NCI-H1417 (cell line): ENCODE measurements at places on chromosomes 7 and 10.

DNA sequence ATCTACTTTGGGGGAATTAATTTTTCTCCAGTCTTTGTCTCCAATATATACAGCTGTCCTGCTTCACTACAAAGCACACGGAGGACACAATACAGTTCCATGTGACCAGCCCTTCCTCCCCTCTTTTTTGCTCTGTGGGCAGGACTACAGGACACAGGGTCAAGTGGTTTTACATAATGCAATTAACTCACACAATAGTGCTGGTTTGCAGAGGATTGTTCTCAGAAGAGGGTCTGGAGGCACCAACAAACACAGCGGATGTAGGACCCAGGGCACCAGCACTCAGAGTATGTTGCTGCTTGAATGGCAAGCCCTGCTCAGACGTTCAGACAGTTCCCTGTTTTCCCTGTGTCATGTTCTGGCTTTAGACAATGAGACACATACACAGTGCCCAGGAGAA is 52.0 kb upstream of the NPTX2 start:
- DNase-seq, result no peak

GRCh38 chr7:122692769-122693309 is 6.1 kb downstream of the RNF133 start:
- DNase-seq, result no peak

DNA sequence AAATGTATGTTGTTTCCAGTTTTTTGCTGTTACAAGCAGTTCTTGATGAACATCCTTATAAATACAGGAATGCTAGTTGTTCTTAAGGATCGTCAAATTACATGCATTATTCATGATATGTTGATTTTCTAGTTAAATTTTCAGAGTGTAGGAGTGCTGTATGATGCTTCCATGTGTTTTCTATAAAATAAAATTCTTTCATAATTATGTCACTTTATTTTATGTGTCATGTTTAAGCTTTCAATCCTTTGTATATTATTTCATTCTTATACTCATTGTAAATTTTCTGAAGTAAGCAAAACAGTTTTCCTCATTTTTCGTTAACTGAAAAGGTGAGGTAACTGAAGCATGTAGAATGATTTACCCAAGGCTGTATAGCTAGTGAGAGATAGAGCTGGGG is 16.8 kb upstream of the MYPN start:
- no peak for DNase-seq

- no peak for DNase-seq
Observed at GRCh38 chr10:28980264-28980663, 302.9 kb downstream of the BAMBI start.

- DNase-seq, result no peak
Observed at GRCh38 chr7:143205560-143206293, 16.1 kb upstream of the TAS2R40 start.

DNA sequence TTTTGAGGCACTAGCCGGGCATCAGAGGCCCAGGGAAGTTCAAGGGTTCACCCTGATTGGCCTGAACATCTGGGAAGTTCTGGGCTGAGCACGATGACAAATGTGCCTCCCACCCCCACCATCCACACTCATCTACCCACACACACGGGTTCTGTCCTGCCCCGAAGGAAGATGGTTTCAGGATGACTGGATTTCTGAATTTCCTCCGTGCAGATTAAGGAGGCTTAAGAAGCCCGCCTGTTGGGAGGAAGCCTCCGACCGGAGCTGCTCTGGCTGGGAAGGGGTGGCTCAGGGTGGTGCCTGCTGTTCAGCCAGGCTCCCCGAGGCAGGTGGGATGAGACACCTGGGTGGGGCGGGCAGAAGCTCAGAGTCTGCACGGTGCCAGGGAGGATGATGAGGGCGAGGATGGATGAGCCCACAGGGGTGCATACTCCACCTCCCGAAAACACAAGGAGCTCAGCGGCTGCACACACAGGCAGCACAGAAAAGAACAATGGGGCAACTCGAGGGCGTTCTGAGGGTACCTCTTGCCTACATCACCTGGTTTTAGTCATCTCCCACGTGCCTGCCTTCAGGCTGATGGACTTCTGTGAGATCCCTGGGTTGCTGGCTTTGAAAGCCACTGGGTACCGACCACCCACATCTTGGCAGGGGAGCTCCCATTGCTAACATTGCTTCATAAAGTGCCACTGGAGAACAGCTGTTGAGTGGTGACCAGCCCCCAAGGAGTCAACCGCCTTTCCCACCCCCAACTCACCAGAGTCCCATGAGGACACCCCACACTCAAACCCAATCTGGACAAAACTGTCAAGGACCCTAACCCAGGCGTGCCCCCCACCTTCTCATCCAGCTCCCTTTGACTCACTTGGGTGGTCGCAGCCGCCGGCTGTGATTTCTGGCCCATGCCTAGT is 41.2 kb downstream of the CALML3 start:
- no peak for DNase-seq

GRCh38 chr7:138607216-138608126 is 93.7 kb downstream of the SVOPL start:
- no peak for DNase-seq

GRCh38 chr7:74501298-74501697 is 47.6 kb downstream of the GTF2IRD1 start:
- DNase-seq, result no peak

DNA sequence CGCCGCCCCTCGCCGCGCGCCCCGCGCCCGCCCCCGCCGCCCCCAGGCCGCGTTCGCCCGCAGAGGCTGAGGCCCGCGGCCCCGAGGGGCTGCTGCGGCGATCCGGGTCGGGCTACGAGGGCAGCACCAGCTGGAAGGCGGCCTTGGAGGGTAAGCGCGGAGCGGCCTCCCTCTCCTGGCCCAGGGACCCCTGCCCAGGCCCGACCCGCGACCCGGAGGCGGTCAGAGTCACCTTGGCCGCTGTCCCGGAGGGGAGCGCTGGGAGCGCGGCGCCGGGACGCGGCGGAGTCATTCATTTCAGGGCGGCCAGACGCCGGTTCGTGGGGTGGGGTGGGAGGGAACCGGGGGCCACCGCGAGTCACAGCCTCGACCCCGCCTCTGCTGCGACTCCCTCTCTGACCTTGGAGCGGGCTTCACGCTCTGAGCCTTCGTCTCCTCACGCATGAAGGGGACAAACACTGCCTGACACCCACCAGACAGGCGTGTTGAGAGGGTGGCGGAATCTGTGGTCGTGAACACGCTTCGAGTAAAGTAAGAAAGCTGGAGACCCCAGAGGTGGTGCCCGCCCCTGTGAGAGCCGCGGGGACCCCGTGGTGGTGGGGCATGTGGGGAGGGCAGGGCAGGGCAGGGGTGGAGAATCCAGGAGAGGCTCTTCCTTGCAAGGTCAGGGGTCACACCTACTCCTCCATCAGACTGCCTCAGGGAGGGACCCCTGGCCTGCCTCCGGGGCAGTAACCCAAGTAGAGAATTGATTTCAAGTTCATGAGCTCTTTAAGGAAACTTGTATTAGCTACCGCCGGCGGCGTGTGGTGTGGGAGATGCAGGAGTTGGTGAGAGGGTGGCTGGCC is 707 bp downstream of the CLEC2L start:
- no peak for DNase-seq

GRCh38 chr7:2295936-2296620 is 18.2 kb downstream of the SNX8 start:
- DNase-seq, result no peak

DNA sequence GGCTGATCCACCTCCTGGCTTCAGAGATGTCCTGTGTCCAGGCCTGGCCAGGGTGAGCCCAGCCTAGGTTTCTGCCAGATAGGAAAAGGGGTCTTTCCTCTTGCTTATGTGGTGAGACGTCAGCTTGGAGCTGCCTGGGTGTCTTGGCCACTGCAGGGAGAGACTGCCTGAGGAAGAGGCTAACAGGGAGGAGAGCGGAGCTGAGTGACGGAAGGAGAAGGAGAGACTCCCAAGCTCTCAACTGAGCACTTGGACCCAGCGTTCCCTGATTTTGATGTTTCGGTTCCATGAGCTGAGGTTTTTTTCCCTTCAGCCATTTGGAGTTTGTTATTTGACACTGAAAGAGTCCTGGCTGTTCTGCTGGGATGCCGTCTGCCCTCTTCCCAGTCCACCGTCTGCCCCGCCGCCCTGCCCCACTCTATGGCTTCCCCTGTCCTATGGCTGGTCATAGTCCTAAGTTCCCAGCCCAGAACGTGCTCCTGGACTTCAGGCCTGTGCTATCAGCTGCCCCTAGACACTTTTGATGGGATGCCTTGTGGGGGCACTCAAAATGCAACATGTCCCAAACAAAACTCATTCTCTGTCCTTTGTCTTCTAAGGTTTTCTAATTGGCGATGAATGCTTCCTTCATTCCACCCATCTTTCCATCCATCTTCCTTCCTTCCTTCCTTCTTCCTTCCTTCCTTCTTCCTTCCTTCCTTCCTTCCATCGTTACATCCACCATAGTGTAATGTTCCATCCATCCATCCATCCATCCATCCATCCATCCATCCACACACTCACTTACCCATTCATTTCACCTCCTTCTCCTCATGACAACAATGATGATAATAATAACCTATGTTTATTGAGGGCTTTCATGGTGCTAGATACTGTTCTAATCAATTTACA is 20.3 kb upstream of the PCBD1 start:
- no peak for DNase-seq

- no peak for DNase-seq
Observed at GRCh38 chr7:33262476-33262875, 133.1 kb downstream of the BBS9 start.

DNA sequence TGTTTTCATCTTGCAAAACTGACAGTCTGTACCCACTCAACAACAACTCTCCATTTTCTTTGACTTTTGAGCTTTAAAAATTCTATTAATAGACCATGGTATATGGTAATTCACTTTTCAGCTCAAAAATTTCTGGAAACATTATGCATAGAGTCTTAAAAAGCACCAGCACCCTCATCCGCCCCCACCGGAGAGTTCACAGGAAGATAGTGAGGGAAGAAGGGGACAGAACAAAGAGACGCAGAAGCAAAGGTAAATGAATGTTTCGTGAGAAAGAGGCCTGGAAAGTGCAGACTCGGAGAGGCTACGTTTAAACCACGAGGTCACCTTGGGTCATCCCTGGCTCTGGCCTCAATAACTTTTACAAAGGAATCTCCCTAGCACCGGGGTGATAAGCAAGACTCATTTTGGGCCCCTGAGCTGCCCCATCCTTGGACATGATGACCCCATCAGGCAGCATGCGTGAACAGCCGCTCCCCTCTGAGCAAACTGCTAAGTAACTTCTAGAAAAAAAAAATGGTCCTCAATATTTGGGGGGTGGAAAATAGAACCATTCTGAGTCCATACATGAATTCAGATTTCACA is 96.3 kb downstream of the CPXM2 start:
- DNase-seq, result no peak

GRCh38 chr7:134946260-134946659 is 40.0 kb upstream of the AGBL3 start:
- no peak for DNase-seq

- no peak for DNase-seq
Observed at GRCh38 chr7:18194616-18195015, 167.0 kb upstream of the PRPS1L1 start.

DNA sequence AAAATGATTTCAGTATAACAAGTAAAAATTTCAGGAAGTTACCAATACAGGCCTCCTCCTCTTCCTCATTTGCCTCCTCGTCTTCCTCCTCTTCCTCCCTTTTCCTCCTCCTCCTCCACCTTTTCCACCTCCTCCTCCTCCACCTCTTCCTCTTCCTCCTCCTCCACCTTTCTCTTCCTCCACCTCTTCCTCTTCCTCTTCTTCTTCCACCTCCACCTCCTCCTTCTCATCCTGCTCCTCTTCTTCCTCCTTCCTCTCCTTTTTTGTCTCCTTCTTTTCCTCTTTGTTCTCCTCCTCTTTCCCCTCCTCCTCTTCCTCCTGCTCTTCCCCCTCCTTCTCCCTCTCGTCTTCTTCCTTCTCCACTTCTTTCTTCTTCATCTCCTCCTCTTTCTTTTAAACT is 94.4 kb upstream of the SFMBT2 start:
- DNase-seq, result no peak

DNA sequence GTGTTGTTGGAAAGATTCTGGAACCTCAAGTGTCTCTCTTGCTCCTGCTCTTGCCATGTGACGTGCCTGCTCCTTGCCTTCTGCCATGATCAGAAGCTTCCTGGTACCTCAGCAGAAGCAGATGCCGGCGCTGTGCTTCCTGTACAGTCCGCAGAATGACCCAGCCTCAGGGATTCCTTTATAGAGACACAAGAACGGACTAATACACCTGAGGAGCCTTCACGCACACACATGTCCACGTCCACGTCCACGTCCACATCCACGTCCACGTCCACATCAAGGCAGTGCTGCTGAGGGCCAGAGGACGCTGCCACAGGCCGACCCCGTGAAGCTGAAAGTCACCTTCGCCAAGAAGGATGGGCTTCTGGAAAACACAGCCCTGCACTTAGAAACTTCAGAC is 190.1 kb downstream of the MAD1L1 start:
- DNase-seq, result no peak

GRCh38 chr7:154638286-154638685 is 364.6 kb downstream of the PAXIP1 start:
- no peak for DNase-seq

- DNase-seq, result no peak
Observed at GRCh38 chr10:101030496-101031127, 317 bp downstream of the PDZD7 start.

DNA sequence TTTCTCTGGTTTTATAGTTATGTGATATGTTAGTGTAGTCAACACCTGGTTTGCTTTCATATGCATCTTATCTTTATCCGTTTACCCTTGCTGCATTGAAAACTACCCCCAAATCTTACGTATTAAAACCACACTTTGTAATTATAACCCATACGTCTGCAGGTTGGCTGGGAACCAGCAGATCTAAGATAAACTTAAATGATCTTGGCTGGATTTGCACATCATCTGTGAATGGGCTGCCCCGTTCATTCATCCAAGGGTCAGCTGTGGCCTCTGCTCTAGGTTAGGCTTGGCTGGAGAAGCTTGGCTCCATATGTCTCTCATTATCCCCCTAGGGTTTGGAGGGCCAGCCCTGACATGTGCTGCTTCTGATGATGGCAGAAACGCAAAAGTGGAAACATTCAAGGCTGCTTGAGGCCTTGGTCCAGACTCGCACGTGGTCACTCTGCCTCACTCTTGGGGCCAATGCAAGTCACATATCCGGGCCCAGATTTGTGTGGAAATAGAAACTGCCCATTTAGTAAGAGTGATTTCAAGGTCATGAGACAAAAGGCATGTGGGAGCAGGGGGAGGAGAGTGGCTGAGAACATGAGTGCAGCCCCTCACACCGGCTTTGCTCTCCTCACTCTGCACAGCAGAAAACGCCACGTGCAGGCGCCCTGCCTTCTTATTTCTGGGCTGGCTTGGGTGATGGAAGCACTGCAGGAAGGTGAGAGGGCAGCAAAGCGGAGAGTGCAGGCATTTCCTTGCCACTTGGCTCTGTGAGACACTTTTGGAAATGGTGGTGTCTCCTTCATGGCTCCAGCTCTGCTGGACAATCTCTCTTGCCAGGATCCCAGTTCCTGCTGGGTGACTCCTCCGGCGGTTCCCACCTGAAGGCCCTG is 553.8 kb downstream of the GLRX3 start:
- DNase-seq, result no peak
